Aorta (tissue), 5 donors: ENCODE measurements at places on chromosomes 2 and 18.

- DNase-seq = no peak
Measured at GRCh38 chr18:50816419-50817166, 3.2 kb downstream of the MRO start.

DNA sequence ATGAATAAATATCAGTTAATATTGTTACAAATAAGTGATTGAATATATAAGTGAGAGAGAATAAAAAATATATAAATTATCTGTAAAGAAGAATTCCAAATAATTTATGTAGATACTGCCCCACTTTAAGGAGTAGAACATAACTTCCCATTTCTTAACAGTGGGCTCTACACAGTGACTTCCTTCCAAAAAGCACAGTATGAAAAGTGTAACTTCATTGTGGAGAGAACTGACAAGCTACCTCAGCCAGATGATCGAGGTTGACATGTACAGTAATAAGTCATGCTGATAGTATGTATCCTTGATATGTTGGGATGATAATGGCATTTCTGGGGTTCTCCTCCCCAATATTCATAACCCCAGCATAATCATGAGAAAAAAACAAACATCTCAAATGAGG lies 191.9 kb upstream of the FN1 start:
- no peak for DNase-seq

GRCh38 chr2:145299368-145299767 lies 779.4 kb upstream of the ZEB2 start:
- no peak for DNase-seq

GRCh38 chr2:230941202-230942180 lies 16.4 kb upstream of the GPR55 start:
- DNase-seq = no peak

DNA sequence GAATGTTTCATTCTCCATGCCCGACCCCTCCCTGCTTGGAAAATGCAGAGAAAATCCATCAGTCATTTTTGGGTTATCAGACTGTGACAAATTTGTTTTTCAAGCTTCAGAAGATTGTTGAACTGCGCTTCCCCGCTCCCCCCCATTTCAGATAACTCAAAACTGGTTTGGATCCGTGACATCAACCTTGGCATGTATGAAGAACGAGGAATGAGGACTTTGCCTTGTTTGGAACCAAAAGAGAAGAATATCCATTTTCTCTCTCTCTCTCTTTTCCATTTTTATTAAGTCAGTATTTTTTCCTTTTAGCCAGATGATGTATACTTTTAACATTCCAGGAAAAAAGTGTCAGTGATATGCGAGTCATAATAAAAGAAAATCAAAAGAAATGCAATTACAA lies 171.6 kb downstream of the BCL2 start:
- DNase-seq = no peak

GRCh38 chr2:65017335-65017734 lies 28.1 kb downstream of the SLC1A4 start:
- no peak for DNase-seq

GRCh38 chr18:32530947-32531651 lies 60.4 kb upstream of the GAREM1 start:
- DNase-seq = no peak

- no peak for DNase-seq
Measured at GRCh38 chr2:134020608-134021007, 233.3 kb upstream of the MGAT5 start.

DNA sequence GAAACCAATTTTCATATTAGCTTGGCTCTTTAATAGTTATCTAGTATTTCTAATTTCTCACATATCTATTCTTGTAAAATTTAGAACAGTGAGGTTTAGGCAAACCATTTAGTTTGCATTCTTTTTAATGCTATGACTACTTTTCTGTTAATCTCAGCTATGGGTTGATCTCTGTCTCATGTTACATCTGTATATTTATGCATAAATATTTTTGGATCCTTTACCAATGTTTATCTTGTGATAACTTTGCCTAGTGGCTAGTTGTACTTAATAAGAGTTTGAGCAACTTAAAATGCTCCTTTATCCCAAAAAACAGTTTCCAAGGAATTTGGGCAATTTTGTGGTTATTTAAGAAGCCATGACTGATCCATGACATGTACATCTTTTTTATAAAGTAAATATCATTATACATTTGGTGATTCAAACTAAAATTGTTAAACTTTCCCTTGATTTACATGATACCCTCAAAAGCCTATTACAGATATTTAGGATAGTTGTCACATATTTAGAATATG lies 86.3 kb downstream of the R3HDM1 start:
- DNase-seq = no peak

DNA sequence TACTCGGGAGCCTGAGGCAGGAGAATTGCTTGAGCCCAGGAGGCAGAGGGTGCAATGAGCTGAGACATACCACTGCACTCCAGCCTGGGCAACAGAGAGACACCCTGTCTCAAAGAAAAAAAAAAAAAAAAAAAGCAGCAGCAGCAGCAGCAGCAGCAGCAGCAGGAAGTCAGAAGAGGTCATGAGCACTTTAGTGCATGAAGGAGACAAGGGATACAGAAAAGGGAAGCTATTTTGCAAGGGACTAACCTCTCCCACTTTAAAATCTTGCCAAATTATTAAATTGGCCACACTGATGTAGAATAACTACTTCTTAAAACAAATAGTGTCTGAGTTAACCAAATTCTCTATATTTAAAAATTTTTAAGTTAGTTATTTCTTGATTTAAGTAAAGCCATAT lies 113.4 kb upstream of the PDE1A start:
- no peak for DNase-seq

DNA sequence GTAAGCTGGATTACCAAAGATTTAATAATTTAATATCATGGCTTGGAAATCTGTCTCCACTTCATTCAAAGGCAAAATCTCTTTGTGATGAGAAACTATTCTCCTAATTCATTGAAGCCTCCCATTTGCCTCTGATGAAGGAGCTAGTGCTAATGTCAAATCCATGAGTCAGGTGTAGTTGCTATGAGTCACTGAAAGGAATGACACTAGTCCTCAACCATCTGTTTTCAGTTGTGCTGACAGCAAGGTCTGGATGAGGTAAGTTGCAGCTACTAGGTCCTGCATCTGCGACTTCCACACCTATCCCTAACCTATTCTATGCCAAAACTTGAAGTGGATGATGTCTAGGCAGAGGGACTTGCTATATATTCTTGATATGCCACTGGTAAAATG lies 324.0 kb upstream of the UBE2E3 start:
- DNase-seq = no peak

DNA sequence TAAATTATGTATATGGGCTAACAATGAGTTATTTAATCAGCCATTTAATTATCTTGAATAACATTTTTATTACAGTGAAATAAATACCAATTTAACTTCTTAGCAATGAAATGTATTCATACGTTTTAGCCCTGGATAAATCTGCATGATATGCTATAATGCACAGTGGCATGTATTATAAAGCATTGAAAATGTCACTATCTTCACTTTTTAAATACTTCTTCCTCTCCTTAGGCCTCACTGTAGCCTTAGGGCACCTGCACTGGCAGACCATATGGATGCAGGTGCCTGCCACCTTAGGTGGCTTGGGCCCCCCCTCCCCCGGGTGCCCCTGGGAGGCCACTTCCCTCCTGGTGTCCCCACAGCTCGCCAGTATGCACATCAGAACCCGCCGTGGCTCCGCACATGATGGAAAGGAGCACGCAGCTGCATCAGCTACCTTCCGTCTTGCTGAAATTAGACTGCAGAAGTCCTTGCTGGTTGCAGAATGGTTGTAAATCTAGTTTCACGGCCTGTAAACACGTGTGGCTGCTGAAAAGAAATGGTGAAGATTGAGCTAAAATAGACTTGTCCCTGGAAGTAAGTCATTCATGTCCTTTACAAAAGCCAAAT lies 56.7 kb downstream of the ADI1 start:
- no peak for DNase-seq

DNA sequence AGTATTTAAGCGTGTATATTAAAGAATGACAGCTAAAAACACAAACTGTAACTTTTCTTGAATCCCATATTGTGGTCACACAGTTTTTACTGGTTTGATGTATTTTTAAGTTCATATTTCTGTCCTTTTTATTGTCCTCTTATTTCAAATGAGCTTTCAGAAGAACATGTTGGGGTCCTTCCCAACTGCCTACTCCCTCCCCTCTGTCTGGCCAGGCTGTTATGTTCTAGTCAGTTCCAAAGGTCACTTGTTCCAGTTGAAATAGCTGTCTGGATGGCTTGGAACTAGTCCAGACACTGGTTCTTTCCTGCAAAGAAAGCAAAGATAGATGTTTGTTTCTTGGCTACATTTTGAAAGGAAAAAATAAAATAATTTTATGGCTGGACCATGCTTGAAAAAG lies 306.9 kb downstream of the GULP1 start:
- no peak for DNase-seq

GRCh38 chr2:239667431-239667985 lies 266.7 kb upstream of the HDAC4 start:
- no peak for DNase-seq

DNA sequence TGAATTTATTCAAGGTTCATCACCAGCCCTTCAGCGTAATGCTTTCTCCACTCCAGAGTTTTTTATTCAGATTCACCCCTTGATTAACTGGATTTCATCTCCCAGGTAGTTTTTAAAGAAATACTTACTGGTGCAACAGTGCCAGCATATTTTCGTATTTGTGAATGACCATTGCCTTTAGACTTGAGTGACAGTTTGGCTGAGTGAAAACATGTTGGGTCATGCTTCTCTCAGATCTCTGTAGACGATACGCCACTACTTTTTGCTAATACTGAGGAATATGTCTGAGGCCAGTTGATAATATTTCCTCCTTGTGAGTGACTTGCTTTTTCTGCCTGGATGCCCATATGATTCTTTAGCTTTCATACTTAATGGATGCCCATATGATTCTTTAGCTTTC lies 51.5 kb downstream of the CYP26B1 start:
- DNase-seq = no peak

GRCh38 chr18:69992776-69993175 lies 45.1 kb upstream of the CD226 start:
- no peak for DNase-seq
